ENCODE measurements at places on chromosomes 16 and 17.

DNA sequence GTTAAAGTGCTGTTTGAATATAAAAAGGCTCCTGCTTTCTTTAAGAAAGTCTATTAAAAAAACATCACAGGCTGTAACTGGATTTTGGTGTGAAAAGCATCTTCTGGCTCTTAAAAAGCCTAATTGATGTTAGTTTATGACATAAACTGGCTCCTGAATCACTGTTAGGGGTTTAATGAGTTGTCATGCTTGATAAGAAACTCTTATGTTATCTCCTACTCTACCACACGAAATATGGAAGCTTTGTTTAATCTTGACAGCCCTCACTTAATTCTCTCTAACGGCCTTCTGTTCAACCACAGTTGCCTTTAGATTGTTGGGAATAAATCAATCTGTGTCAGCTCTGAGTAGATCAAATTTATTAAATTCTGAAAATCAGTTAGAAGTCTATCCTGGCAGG is 51.5 kb downstream of the CPPED1 start:
- no peak for DNase-seq

DNA sequence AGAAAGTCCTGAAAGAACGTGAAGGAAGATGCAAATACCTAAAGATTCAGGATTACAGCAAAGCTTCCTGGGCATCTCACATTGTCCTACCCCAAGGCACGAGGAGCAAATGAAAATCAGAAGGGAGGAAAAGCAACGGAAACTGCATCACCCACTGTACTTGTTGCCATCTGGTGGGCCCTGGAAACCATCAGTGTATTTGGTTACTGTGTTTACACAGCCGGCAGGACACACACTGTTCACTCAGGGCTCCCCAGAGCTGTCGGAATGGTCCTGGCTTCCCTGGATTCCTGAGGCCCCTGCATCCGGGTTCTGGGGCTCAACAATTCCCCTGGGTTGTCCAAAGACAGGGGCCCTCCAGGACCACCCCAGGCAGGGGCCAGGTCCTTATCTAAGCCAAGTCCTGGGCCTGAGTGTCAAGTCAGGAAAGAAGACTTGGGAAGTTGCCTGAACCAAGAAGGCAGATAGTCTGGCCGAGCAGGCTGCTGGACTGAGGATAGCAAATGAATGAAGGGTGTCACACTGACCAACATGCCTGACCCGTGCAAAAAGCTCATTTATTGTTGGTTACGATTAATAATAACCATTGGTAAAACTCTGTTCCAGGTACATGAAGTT is 52.8 kb downstream of the SOX9 start:
- DNase-seq: no peak

DNA sequence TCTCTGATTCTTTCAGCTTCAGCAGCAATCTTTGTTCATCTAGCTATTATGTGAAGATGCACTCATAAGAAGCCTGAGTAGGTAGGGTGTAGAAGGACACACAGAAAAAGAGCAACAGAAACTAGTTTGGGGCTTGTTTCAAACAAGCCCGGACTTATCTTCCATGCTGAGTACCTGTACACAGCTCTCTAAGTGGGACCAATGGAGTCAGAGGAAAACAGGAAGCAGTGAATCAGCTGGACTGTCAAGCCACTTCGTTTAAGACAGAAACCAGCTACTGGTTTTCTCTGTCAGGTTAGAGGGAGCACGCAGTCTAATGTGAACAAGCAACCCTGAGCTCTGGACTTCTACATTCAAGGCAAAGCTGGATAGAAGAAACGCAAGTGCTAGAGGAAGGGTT is 16.0 kb downstream of the MAP2K6 start:
- DNase-seq: no peak

GRCh38 chr17:53176629-53177028 is 646.1 kb upstream of the KIF2B start:
- DNase-seq: no peak

DNA sequence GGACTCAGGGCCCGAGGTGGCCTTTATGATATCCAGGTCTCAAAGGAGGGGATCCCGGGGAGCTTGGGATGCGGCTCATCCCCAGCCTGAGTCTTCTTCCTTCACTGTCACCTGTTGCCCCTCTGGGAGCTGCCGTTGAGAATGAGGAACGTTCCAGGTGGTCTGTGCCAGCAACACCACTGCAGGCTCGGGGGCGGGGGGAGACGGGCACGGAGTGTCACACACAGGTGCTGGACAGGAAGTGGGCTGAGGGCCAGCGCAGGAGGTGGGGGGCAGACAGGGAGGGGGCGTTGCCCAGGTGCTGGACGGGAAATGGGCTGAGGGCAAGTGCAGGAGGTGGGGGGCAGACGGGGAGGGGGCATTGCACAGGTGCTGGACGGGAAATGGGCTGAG is 28.2 kb downstream of the METRNL start:
- no peak for DNase-seq

GRCh38 chr16:81739503-81739902 is 39.6 kb upstream of the PLCG2 start:
- DNase-seq: no peak
